ENCODE measurements at places on chromosomes 16 and 17.

DNA sequence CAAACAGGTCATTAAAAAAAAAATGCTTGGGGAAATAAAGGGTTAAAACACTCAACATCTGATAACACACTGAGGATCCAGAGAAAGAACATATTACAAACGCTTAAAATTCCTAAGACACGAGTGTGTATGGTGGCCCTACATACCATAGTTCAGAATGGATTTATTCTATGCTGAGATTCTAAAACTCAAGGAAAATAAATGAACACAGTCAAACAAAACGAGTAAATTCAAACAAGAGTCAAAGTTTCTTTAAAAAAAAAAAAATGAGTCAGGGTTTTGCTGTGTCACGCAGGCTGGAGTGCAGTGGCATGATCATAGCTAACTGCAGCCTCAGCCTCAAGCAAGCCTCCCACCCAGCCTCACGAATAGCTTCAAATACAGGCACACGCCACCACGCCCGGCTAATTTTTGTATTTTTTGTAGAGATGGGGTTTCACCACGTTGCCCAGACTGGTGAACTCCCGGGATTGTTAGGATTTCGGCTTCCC is 17.4 kb downstream of the CRK start:
- DNase-seq: no peak

DNA sequence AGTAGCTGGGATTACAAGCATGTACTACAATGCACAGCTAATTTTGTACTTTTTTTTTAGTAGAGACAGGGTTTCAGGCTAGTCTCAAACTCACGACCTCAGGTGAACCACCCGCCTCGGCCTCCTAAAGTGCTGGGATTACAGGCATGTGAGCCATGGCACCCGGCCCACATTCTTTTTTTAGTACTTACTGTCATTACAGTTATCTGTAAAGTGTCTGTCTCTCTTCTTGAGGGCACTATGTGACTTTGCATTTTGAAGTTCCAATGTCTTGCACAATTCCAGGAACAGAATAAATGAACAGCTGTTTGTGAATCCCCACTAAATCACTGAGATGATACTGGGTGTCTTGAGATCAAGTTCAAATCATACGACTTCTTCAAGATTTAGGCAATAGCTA is 1540.3 kb downstream of the CDH11 start:
- DNase-seq: no peak

DNA sequence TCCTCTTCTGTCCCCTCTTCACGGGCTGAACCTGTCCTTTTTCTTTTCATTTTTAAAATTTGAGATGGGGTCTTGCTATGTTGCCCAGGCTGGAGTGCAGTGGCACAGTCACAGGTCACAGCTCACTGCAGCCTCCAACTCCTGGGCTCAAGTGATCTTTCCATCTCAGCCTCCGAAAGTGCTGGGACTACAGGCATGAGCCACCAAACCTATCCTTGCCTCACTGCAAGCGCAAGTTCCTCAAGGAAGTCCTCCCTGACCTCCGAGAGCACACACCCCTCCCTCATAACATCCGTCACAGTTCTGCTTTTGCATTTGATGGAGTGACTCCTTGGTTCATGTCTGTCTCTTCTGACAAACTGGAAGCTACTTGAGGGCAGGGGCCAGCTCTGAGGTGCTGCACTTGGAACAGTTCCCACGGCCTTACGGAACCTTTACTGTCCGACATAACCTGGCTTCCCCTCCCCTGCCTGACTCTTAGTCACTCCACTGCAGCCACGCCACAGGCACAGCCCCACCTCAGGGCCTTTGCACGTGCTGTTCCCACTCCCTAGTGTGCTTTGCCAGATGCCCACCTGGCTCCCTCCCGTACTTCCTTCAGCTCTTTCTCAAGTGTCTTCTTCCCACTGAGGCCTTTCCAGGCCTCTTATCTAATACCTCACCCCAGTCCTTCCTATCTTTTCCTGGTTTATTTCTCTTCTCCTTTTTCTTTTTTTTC is 4.4 kb downstream of the TBX6 start:
- DNase-seq: no peak

DNA sequence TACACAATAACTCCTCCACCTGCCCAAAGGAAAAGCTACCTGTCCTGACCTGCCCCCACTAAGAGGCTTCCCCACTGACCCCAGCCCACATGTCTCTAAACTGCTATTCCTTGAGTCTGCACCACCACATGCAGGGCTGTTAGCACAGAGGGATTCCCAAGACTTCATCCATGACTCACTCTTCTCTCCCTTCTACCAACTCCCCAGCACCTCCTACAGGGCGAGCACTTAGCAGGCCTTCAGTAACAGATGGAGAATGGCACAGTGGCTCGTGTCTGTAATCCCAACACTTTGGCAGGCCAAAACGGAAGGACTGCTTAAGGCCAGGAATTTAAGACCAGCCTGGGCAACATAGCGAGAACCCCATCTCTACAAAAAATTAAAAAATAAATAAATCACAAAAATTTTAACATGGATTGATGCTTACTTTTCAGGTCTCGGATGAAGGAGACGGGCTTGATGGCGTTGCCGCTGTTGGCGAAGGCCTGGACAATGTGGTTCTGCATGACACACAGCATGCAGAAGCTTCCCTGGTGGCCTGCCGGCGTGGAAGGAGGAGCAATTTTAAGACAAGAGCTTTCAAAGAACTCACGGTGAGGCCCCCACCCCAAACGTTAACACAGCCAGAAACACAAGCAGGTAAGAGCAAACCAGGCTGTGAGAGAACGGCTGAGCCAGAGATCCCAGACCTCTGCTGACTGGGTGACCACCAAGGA is 12.0 kb downstream of the USP36 start:
- DNase-seq: peak; percentile 33

GRCh38 chr17:40922239-40922638 is 15.2 kb downstream of the KRT23 start:
- peak; percentile 18 for DNase-seq

DNA sequence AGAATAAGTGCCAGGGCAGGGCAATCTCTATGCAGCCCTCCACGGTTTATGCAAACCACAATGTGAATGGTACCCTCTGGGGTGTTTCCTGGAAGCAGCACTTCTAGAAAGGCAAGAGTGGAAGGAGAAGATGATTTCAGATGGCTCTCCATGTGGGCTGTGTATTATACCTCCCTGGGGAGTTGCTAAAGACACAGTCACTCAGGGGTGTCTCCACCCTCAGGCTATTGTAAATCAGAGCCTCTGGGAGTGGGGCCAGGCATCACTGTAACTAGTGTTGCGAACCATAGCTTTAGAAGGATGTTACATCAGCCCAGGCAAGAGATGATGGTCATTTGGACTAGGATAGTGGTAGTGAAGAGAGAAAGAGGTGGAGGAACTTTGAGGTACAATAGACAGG is 83.3 kb upstream of the ZKSCAN2 start:
- no peak for DNase-seq

DNA sequence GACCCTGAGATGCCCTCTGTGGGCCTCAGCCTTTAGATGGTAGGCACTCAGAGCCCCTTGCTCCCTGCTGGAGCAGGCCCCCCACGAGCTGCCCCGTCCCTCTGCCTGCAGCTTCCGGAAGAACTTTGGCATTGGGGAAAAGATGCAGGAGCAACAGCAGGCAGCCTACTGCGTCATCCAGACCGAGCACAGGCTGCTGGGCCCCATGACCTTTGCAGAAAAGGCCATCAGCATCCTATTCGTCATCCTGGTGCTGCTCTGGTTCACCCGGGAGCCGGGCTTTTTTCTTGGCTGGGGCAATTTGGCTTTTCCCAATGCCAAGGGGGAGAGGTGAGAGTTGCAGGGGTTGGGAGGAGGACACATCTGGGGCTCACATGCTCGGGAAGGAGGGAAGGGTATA is 12.7 kb upstream of the FOXN1 start:
- no peak for DNase-seq

GRCh38 chr16:64626776-64627175 is 495.1 kb downstream of the CDH11 start:
- DNase-seq: peak; percentile 23

DNA sequence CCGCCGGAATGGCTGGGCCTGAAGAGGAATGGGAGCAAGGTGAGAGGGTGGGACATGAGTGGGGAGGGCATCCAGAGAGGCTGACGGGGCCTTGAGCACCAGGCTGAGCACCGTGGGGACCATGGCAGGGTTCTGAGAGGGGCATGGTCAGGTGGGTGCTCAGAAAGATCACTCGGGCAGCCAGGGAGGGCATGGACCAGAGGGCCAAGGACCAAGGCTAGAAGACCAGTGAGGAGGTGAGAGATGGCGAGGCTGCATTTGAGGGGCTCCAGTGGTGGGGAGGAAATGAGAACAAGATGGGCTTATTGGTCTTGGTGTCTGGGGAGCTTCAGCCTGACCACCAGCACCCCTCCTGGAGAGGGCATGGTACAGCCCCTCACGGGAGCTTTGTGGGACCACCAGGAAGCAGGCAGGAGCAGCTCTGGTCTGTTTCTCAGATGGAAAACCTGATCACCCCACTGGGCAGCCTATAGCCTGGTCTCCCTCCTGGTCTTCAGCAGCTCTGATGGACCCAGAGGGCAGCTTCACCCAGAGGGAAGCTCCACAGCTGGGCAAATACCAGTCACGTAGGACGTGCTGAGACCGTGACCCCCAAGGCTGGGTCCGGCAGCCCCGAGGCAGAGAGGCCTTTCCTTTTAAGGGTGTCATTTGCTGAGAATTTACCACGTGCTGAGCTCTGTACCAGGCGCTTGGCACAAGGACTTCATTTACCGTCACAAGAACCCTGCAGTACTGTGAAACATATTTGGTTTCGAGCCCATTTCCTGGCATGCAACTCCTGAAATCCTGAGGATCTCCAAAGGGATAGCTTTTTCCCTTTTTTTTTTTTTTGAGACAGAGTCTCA is 11.4 kb upstream of the NCBP3 start:
- DNase-seq: no peak
